Liver (tissue), 10 donors: ENCODE measurements at places on chromosomes 11 and 22.

DNA sequence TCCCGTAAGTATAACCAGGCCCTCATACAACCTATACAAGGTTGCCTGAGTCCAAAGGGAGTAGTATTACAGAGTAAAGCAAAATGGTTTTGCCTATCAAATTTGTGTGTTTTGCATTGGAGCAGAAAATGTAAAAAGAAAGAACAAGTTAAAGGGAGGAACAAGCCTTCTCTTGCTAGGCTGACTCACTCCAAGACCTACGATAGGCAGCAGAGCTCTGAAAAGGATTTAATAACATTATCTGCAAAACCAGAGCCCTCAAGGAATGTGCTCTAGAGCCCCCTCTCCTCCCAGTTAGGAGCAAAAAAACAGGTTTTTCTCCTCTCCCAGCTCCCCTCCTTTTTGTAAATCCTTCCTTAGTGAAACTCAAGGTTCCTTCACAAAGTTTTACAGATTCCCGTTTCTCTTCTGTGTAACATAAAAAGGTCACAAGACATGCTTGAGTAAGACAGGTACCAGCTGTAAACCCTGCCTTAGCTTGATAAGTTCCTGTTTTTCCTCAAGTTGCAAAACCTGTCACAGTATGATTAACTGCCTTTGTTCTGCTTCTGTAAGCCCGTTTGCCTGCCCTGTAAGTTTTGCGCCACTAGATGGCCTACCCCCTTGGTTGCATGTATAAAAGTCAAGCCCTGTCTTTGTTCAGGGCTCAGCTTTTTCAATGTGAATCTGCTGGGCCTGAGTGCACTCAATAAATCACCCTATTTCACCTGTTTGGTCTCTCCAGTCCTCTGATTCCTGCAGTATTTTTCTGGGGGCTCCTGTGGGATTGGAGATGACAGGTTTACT is 498.2 kb downstream of the KCNA4 start:
- DNase-seq: no peak

GRCh38 chr11:119756169-119756865 is 27.3 kb upstream of the NECTIN1 start:
- no peak for DNase-seq

DNA sequence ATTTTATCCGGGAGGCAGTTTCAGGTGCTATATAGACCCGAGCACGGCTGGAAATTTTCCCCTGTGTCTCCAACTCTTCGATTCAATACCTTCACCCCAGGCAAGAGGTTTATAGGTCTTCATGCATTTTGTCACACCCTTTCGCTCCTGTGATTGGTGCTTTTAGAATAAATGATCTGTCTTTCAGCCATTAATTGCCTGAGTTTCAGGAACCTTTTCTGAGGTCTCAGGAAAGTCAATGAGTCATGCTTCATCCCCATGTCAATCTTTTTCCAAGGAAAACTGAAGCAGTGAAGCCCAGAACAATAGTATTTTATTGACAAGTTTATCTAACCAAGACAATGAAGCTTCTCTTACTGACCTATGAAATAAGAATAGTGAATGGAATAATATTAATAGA is 29.9 kb downstream of the FAM181B start:
- DNase-seq: no peak

GRCh38 chr22:21755851-21756284 is 20.3 kb upstream of the YPEL1 start:
- DNase-seq: no peak

DNA sequence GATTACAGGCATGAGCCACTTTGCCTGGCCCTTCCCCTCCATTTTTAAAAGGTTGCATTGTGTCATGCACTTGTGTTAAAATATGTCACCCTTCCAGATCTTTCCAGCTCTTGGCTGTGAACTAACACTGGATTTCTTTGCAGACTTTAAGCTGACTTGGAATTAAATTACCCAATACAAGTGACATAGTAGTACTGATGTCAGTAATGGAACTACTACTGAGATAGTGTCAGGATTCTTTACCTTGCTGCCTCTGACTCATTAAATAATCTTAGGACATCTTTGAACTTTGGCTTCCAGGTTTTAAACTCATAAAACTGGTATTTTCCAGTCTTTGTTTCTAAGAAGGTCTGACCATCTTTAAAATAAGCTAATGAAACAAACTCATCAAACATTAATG is 51.8 kb upstream of the OR4B1 start:
- no peak for DNase-seq

DNA sequence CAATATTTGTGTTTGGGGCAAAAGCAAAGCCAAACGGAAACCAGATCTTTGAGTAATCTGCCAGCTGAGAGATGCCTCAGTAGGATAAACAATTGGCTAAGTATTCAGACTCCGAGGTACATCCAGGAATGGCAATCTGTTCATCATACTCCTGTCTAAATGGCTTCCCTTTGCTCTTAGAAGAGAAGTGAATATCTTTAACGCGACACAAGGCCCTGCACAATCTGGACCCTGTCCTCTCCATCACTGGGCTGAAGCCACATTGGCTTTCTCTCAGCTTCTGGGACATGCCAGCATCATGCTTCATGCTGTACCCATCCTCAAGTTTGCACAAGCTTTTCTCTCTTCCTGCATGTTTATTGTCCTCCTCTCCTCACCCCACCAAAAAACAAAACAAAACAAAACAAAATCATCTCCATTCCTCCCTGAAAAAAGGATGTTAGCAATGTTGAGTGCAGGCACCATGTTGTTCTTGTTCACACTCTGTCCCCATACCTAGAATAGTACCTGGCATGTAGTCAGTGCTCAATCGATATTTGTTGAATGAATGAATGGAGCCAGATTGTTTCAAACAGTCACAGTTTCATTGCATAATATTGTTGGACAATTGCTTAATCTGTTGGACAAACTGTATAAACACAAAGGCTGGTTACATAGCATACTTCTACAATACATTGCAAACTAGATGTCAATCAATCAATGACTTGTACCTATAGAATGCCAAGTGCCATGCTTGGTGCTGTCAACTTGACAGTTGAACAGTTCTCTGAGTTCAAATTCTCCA is 38.2 kb upstream of the SESN3 start:
- no peak for DNase-seq

GRCh38 chr11:75317446-75318122 is 33.9 kb downstream of the ARRB1 start:
- DNase-seq: no peak

DNA sequence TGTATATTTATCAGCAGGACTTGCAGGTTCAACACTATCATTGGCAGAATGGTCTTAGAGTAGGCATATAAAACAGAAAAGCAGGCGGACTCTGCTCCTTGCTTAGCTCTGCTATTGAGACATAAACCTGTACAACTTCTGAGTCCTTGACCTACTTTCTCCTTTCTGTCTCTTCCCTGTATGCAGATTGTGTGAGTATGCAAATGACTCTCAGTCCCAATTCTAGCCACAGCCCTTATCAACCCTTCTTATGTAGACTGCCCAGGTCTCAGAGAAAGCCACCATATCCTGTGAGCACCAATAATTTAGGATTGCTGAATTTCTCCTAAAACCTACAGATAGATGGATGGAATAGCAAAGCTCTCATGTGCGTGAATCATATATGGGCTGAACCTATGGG is 367.6 kb upstream of the DDI1 start:
- no peak for DNase-seq

GRCh38 chr22:20569059-20570058 is 61.9 kb downstream of the MED15 start:
- no peak for DNase-seq

GRCh38 chr11:9796854-9797253 is 133.0 kb downstream of the SWAP70 start:
- no peak for DNase-seq

- no peak for DNase-seq
Measured at GRCh38 chr22:27323661-27324060, 477.9 kb downstream of the MN1 start.

GRCh38 chr22:17285656-17286055 is 66.4 kb upstream of the ADA2 start:
- DNase-seq: no peak

GRCh38 chr11:72851726-72852125 is 37.5 kb downstream of the ATG16L2 start:
- DNase-seq: no peak

- peak; percentile 43 for DNase-seq
Measured at GRCh38 chr11:134592391-134592990, 180.4 kb upstream of the B3GAT1 start.

DNA sequence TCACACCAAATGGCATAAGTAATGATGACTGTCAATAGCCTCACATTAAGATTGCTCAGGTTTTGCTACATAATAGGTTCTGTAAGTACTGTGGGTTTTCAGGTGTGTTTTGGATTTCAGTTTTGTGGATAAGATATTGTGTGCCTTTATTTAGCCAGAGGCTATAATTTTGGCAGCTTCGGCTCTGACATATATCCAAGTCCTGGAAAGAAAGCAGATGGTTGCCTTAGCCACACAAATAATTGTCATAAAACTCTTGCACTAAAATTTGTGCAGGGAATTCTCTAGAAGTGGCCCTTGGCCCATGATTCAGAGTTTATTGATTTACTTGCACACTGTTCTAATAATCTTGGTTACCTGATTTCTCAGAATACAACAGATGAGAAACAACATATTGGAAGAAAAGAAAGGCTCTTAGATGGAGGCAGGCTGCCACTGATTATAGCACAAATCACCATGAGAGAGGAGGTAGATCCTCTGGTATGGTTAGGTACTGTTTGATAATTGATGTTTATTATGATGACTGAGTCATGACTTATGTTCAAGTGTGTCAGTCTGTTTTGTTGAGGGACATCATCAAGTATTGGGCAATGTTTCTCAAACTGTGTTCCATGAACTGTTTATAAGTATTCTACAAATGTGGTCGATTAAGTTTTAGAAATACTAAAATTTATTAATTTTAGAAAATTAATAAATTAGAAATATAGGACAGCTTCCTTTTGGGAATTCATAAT is 9.6 kb downstream of the REXO2 start:
- no peak for DNase-seq

DNA sequence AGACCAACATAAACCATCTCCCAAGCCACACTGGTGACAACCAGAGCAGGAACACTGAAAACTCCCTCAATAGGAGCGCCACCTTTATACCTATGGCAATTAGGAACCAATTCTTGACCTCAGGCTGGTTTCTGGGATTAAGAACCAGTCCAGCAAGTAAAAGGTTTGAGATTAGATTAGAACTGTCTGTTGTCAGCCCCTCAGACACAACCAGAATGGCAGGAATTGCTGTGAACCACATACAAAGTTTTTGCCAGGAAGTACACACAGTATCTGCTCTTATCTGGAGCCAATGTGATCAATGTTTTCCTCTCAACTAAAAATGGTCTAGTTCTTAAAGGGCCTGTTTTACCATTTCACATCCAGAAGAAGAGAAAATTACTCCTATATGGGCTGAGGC is 55.2 kb downstream of the RBFOX2 start:
- DNase-seq: no peak

- no peak for DNase-seq
Measured at GRCh38 chr11:36822829-36823228, 224.8 kb upstream of the RAG2 start.

- peak; percentile 66 for DNase-seq
Measured at GRCh38 chr11:17528181-17528691, 16.0 kb downstream of the USH1C start.

- DNase-seq: no peak
Measured at GRCh38 chr22:43007519-43008102, 7.3 kb downstream of the PACSIN2 start.

GRCh38 chr22:49295465-49295743 is 532.3 kb downstream of the BRD1 start:
- DNase-seq: no peak

- DNase-seq: no peak
Measured at GRCh38 chr22:29718949-29719898, 579 bp upstream of the CABP7 start.
